ENCODE measurements at places on chromosomes 3 and 15.

- no peak for DNase-seq
Measured at GRCh38 chr3:48473617-48473952, 27.0 kb downstream of the ATRIP start.

DNA sequence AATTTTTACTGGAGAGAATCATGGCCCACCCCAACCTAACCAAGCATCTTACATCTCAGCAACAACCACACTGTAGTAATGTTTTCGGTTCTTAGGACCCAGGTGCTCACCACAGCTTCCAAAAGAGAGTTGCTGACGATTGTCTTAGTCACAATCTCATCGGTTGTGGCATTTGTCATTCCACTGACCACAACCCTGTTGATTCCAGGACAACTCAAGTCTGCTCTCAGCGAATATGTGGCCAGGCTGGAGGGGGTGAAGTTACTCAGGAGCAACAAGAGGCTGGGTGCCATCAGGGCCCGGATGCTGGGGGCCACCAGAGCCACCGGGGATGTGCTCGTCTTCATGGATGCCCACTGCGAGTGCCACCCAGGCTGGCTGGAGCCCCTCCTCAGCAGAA lies 25.9 kb downstream of the GALNT15 start:
- no peak for DNase-seq

- DNase-seq = no peak
Measured at GRCh38 chr15:92524161-92524560, 130.5 kb downstream of the ST8SIA2 start.

GRCh38 chr15:67833710-67834511 lies 5.9 kb downstream of the RNU6-1 start:
- DNase-seq = no peak

DNA sequence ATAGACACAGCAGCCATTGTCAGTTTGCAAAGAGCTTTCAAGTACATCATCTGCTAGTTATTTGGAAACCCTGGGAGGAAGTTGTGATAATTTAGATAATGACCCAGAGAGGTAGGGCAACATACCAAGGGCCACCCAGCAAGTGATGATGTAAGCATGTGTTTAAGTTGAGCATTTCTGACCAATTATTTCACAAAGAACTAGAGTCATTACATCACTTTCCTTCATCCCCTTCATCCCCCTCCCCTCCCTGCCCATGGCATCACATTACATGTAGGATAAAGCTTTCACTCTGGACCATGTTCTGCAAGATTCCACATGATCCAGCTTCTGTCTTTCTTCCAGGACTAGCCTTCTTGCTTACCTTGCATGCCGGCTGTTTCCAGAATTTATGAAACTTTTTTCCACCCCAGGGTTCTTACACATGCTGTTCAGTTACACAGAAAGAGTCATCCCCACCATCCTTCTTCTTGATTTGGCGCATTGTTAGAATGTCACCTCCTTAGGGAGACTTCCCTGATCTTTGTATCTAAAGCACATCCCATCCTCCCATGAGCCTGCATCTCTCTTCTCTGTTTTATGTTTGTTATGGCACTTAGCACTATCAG lies 71.3 kb downstream of the PTPRG start:
- DNase-seq = no peak

DNA sequence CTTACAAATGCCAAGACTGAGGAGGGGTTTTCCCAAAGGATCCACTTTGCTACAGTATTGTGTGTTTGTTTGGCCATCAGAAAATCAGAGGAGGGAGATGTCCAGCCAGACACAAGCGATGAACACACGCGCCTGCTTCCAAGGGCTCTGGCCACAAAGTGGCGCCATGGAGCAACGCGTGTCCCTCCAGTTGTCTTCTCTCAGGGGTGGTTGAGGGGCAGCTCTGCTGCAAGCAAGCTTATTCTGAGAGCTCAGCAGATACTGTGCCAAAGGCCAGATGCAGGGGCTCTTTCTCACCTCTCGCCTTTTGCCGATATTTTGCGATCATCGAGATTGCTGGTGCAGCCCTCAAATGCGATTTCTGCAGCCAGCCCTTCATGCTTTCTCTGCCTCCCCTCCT lies 88.9 kb upstream of the OSBPL11 start:
- DNase-seq = no peak

DNA sequence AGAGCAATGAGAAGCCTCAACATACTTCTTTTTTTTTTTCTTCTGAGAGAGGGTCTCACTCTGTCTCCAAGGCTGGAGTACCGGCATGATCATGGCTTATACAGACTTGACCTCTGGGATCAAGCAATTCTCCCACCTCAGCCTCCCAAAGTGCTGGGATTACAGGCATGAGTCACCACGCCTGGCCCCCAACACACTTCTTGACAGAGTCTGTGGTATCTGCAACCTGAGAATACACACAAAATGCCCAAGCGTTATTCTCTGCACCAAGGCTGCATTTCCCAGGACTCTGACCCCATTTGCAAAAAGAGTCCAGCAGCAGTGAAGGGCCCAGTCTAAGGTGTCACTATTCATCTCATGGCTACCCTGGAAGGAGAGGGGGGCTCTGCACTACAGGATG lies 42.7 kb upstream of the BLM start:
- no peak for DNase-seq

DNA sequence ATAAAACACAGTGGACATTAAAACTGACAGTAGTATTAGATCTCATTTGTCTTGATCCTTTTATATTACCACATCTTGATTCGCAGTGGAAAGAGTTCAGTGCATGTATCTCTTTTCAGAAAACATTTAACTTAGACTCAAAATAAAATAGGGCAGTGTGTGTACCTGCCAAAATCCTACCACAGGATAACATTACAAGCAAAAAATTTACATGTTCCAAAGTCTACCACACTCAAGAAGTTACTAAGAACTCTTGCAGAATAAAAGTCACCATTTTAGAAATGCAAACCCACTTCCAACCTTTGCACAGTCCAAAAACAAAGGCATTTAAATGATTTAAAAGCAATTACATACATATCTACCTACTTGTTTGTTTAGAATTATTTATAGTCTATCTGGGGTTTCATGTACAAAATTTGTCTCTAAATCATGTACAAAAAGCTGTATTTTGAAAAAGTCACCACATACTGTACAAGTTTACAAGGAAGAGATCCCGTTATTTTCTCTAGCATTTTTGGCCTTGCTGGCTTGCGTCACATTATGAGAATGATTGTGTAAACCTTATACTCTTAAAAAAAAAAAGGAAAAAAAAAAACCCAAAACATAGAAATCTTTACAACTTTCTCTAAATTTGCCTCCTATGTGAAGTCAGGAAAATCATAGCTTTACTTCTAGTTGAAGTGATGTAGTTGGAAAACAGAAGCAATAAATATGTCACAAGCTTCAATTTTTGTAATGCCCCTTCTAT lies 153.8 kb downstream of the ADAM10 start:
- DNase-seq = no peak

GRCh38 chr3:144237351-144237750 lies 265.7 kb downstream of the DIPK2A start:
- DNase-seq = no peak

DNA sequence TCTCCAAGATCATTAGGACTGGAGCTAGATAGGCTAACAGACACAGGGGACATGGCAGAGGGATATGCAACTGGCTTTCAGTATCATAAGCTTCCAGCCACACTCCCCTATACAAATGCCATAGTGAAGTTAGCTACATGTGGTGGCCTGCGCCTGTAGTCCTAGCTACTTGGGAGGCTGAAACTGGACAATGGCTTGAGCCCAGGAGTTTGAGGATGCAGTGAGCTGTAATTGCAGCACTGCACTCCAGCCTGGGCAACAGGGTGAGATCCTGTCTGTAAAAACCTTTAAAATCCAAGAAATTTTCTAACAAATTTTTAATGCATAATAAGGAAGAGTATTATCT lies 37.3 kb downstream of the DLG1 start:
- no peak for DNase-seq

- no peak for DNase-seq
Measured at GRCh38 chr3:36903119-36903882, 41.6 kb downstream of the TRANK1 start.

DNA sequence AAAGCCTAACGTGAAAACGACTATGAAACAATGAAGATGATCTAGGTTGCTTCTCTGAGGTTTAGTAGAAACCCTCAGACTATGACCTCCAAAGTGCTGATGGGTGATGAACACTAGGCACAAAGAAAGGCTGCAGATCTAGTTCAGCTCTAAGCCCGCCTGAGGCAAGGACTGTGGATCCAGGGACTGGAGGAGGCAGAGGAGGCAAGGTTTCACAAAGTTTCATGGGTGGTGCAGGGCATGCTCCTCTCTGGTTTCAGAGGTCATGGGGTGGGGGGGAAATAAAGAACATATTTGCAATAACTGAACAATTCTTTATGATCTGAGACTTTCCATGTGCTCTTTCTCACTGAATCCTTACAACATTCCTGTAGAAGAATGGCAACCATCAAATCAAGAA lies 679.2 kb downstream of the NTRK3 start:
- no peak for DNase-seq

- DNase-seq = no peak
Measured at GRCh38 chr3:66989860-66990696, 8.0 kb upstream of the KBTBD8 start.
